ENCODE measurements at places on chromosomes 4 and X.

GRCh38 chrX:74160816-74161215, 143.2 kb upstream of the ZCCHC13 start:
- DNase-seq: no peak

- DNase-seq: no peak
Measured at GRCh38 chrX:103776546-103776945, at the start of gene PLP1. Gene PLP1, plus strand, starts transcription at chrX:103776840. Its CDS starts 156 bp downstream, at chrX:103776996.

DNA sequence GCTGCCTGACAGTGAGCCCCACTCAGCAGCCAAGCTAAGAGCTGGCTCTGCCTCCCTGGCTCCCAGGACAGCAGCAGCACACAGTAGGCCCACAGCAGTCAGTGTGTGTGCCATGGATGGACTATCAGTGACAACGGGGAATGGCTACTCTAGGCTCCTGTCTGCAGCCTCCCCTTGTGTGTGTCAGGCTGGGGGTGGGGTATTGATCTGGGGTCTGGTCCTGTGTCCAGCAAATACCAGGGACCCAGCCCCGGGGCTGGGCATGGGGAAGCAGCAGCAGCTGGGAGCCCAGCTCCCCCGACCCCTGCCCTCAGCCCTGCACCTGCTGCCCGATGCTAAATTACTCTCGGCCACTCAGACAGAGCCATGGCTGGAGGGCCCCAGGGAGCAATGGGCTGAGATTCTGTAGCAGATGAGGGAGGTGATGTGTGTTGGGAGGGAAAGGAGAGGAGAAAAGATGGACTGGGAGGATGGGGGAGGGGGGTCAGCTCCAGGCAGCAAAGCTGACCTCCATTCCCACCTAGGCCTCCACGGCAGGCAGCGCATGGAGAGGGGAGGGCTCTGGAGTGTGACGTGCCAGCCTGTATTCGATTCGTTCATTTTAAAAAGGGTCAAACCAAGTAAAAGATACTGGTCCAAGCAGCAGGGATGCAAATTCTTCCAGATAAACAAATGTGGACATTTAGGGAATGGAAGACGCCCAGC, 61.3 kb upstream of the CRMP1 start:
- DNase-seq: no peak

DNA sequence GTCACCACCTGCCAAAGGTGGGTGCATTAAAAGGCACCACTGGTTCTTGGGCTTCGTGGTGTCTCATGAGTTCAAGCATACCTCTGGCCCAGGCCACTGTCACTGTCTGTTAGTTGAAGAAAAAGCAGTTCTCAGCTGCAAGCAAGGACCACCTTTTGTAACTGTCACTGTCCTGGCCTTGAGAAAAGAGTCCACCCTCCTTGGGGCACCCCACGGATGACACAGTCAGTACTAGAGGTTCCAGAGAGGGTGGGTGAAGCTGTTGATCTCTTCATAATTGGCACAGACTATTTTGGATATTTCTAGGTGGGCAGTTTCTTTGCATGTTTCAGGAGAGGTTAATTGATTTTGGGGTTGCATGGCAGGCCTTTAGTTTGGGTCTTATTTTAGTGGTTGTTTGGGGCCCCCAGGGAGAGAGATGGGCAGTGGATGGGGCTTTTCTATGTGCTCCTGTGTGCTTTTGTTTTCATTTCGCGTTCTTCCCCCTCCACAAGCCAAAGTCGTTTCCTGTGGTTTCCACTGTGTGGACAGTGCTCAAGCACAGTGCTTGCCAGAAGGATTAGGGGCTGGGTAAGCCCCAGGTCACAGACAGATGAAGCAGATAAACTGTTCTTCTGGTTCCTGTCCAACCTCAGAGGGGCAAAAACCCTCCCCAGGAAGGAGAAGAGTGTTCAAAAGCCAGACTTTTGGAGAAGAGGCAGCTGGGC, 156.2 kb upstream of the PPP1R2C start:
- DNase-seq: no peak

DNA sequence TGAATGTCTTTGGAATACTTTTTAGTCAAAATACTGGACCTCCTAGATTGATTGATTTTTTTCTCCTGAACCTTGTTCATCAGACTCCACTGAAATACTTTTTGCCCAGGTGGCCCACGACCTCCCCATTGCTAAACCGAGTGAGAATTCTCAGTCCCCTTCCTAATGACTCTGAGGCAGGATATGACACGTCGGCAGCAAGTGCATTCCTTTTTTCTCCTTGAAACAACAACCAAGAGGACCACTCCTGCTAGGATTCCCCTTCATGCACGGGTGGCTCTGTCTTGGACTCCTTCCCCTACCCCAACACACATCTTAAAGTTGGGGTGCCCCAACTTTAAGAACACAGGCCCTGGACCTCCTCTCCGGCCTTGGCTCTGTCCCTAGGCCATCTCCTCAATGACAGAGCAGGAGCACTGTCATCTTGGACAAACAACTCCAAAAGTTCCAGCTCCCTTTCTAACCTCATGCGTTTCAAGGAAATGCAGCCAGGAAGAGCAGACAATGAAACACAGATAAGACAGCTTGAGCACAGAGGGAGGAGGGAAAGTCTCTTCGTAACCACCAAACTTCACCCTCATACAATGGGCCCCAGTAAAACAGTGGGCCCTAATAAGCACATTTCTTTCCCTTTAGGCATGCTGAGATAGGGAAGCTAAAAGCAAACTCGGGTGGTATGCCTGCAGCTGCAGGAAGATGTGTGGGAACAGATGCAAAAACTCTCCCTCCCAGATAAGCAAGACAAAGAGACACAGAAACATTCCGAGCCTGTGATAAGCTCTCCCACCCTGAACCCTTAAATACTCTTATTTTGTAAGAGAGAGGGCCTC, 33.9 kb downstream of the ZBTB49 start:
- no peak for DNase-seq

GRCh38 chr4:150242820-150243458, 164.7 kb downstream of the DCLK2 start:
- DNase-seq: no peak

DNA sequence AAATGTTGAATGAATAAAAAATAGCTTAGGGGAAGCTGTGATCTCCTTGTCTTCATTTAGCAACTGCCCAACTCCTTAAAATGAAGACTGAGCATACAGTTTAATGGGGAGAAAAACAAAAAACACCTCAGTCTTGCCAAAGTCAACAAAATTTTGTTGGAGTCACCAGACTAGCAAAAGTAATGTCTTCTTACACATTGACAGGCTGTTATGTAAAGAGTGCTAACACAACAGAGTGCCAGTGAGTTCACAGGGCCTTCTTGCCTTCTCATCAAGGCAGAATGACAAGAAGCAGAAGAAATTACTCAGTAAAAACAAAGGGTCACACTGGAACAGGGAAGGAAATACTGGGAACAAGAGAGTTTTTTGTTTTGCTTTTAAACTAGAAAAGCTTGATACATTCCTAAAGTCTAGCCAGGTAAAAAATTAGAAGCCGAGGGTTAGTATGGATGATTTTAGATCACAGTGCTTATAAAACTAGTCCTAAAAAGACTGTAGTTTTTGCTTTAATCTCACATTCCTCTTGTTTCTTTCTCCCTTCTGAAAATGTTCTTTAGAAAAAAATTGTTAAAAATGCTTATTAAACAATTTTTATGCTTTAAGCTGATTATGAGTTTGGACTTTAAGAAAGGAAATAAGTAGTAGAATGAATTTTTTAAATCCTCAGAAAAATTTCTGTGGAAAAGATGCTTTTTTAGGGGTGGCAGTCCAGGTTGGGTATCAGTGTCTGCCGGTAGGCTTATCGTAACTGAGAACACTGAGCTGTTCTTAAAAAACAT, 38.7 kb upstream of the FRAS1 start:
- no peak for DNase-seq

DNA sequence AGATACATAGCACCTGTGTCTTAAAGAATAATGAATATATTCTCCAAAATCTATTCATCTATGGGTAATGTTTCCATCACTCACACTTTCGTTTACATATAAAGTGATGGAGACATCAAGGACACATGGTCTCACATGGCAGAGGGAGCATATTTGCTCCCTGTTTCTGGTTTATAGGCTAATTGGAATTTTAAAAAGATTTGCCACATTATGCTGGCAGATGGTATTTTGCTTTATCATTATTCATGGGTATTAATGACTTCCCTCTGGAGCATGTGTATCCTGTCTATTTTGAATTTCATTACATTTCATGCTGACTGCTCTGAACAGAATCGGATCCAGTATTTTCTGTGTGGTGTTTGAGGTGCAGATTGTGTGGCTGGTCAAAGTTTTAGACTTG, 79.0 kb downstream of the PDGFRA start:
- no peak for DNase-seq

DNA sequence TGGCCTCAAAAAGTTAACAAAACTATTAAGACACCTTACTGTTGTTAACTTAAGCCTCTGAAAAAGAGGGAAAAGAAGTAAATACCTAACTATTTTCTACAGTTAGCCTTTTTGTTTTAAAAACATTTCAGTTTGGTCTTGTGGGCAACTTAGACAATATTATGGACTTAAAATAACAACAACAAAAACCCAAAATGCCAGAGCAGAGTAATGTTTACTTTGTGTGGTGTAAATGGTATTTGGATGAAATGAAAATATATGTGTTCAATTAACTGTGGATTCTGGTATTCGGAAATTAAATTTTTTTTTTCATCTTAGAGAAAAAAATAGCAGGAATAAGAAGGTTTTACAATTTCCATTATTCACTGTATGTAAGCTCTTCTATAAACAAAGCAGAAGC, 79.6 kb upstream of the NPNT start:
- no peak for DNase-seq

DNA sequence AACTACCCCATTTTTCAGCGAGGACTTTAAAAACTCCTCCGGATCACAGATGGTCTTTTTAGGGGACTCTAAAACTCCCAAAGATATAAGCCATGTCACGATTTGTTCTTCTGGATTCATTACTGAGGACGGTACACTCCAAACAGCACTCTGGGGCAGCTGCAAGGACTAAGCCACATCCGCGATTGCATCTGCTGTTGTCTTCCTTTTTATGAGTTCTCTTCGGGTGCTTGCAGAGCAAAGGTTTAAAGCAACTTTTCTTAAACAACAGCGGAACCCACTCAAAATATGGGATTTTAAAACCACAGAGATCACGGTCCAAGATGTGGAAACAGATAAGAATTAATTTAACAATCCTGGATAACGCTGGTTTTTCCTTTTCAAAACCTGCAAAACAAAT, at the start of gene ARHGEF6:
Gene ARHGEF6 (minus strand): TSS at position 170 of the 400 bp plus-strand sequence. CDS start 50 bp downstream, at position 120.
- no peak for DNase-seq

GRCh38 chrX:24100713-24101112, 46.0 kb downstream of the EIF2S3 start:
- DNase-seq: no peak

DNA sequence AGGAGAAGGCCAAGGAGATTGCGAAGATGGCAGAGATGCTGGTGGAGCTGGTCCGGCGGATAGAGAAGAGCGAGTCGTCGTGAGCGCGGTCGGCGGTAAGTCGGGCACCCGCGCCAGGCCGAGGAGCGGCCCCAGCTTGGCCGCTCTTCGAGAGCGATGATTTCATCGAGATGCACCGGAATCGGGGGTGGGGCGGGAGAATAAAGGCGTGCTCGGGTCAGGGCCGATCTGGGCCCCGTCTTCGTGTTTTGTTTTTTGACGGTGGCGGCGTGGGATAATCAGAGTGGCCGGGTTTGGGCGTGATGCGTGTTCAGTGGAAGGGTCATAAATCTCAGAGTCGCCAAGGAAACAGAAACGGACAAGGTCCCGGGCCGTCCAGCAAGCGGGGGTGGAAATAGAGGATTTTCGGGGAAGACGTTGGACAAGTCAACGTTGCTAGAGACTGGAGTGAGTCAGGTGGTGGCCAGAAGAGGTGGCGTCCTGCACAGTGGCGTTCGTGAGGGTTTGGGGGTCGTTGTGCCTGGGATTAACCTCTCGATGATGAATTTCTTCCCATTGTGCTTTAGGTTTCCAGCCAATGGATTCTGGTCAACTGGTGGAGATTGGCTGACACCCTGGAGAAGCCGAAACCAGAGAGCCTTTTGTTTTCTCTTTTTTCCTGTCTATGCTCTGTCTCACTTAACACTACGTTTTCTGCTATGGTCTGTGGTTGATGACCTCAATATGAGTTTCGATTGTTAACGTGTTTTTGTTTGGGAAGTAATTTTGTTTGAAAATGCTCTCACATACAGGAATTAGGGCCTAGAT, 882 bp downstream of the MRFAP1 start:
- peak; percentile 36 for DNase-seq

DNA sequence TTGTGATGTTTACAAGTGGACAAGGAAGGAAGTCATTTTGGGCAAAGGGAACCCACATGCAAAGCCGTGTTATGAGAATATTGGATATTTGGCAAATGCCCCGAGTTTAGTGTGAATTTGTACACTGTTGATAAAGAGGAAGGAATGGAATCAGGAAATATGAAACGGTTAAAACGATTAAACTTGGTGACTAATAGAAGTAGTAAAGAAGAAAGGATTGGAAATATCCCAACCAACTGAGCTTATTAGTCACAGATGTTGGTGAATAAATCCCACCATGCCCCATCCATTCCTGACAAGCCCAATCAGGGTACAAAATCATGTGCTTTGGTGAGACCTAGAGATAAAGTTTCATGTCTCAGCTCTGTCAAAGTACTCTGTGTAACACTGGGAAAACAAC, 22.0 kb downstream of the ARHGAP24 start:
- no peak for DNase-seq

GRCh38 chrX:337331-337831, 18.8 kb upstream of the GTPBP6 start:
- DNase-seq: no peak

GRCh38 chr4:3340038-3340699, 47.3 kb downstream of the RGS12 start:
- DNase-seq: no peak

DNA sequence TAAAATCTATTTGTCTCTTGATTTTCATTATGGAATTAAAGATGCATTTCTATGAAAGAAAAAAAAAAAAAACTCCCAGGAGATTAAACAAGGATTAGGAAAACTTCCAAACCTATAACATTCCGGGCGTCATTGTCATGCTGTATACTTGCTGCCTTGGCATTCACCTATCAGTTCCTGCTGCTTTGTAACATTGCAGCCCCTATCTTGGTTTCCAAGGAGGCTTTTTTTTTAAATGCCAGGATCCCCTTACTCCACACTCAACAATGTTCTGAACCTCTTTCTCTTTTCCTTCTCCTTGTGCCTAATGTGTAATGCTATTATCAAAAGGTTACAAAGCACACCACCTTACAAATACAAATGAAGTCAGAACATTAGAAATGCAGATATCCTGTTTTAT, 20.5 kb upstream of the BEND4 start:
- DNase-seq: no peak

- no peak for DNase-seq
Measured at GRCh38 chr4:164753873-164754488, at the start of gene SMIM31. Gene SMIM31, plus strand, starts transcription at chr4:164754131. Its CDS starts 16,313 bp downstream, at chr4:164770444.

- no peak for DNase-seq
Measured at GRCh38 chr4:3266076-3266475, 17.1 kb downstream of the MSANTD1 start.

DNA sequence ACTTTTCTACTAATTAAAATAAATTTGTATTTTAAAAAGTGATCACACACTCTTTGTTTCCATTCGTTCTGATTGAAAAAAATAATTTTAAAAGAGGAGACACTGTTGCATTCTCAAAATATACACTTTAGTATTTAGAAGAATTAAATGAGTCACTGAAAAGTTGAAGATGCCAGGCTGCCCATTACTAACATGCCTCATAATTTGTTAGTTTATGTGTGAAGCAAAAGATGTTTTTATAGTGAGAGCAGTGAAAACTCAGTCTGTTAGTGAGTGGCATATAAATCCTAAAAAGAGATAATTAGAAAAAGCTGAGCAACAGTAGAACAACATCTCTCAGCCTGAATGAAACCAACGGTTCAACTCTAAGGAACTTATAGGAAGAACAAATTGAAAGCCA, 143.4 kb downstream of the CDS1 start:
- DNase-seq: no peak
